ENCODE measurements at places on chromosomes 2 and 18.

DNA sequence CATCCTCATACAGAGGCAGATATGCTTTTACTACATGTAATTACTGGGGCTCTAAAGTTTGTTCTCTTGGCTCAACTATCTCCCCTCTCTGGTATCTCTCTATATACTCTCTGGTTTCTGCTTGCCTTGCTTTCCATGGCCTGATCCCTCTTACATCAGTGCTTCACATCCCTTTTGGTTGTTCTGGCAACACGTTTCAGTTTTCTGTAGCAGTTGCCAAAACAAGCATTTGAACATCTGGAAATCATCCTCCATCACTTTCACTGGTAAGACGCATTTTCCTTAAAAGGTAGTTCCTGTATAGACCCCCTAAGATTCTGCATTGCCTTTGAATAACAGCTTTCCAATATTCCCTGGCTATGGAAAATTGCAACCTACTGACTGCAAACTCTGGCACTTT is 25.9 kb downstream of the COL5A2 start:
- DNase-seq, result no peak

DNA sequence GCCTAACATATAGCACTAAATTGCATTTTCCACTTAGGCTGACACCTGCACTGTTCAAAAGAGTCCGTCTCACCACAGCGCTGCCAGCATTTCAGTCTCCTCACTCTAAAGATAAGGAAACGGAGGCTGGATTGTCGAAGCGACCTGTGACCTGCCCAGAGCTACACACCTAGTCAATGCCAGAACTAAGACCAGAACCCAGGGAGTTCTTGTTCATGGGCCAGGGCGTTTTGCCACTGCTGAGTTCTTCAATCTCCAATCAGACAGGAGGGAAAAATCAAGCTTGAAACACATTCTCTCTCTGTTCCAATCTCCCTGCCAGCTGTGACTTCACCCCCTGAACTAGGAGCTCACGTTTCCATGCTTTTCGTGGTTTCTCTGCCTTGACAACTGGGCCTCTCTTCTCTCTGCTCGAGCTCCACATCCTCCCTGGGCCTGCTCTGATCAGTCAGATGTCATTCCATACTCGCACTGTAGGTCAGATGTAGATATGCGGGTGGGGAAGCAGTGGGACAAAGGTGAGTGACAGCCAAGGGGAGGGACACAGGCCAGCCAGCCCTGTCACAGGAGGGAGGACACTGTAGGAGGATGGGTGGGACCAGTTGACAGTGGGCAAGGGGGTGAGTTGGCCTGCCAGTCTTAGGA is 221.1 kb upstream of the SMAD2 start:
- DNase-seq, result no peak

DNA sequence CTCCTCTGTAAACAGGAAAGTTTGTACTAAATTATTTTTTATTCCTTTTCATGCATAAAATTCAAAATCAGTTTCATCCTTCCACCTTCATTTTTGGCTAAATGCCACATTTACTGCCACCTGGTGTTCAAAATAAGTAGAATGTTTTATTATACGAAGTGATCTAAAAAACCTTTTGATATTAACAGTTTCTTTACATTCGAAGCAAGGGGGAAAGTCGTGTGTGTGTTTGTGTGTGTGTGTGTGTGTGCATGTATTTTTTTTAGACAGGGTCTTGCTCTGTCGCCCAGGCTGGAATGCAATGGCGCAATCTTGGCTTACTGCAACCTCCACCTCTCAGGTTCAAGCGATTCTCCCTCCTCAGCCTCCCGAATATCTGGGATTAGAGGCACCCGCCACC is 9.0 kb upstream of the SCN9A start:
- peak; percentile 29 for DNase-seq

GRCh38 chr18:35618696-35619095 is 37.2 kb downstream of the GALNT1 start:
- peak; percentile 15 for DNase-seq

DNA sequence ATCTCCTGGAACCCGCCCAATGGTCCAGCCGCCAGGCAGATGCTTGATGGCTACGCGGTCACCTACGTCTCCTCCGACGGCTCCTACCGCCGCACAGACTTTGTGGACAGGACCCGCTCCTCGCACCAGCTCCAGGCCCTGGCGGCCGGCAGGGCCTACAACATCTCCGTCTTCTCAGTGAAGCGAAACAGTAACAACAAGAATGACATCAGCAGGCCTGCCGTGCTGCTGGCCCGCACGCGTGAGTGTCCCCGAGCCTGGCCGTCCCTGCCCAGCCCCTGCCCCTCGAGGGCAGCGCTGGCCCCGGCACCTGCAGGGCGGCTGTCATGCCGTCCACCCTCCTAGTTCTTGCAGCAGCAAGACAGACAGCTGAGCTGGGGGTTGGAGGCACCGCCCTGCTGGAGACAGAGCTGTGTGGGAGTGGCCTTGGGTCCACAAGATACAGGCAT is 36.7 kb downstream of the MTERF4 start:
- no peak for DNase-seq

GRCh38 chr2:73999881-74000597 is 15.3 kb downstream of the TET3 start:
- peak; percentile 40 for DNase-seq

- no peak for DNase-seq
Measured at GRCh38 chr2:165804719-165805118, 10.7 kb upstream of the GALNT3 start.

GRCh38 chr2:48162742-48163141 is 256.4 kb upstream of the FBXO11 start:
- DNase-seq, result no peak

DNA sequence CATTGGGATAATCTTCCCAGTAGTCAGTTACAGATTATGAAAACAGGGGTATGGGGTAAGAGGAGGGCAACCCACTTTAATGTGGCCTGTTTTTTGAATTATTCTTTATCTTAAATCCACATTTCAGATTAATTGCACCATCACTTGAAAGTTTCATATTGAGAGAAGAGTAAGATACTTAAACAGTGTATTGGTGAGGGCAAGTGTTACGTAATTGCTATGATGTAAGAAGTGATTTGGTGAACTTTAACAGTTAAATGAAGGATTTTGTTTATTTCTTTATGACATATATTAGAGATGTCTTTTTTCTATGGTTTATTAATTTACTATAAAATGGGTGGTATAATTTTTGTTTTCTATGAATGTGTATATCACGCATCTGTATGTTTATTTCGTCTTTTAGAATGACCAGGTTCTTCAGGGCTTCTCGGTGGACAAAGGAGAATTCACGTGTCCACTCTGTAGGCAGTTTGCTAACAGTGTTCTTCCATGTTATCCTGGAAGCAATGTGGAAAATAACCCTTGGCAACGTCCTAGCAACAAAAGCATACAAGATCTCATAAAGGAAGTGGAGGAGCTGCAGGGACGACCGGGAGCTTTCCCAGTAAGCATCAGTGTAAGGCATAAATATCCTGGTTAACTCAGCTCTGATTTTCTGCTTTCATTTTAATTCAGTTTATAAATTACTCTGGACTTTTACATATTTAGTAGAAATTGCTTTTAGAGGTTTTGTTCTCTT is 171.2 kb upstream of the MYO3B start:
- no peak for DNase-seq

GRCh38 chr2:45575881-45576280 is 35.2 kb downstream of the SRBD1 start:
- DNase-seq, result no peak

- no peak for DNase-seq
Measured at GRCh38 chr18:63681449-63682340, 20.0 kb upstream of the SERPINB3 start.

DNA sequence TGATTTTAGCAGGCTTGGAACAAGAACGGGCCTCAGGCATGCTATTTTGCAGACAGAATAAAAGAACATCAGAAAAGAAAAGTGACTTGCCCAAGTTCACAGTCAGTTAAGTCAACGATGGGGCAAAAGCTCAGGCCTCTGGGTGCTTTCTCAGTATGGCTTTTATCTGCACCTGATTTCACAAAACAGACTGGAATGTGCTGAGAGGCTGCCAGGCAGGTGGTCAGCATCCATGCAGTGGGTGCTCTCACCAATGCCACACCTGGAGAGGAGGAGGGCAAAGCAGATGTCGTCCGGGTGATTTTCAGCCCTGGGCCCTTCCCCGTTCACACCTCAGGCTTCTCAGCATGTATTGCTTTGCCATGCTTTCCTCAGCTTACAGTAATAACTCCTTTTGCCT is 854.6 kb downstream of the RNF144A start:
- DNase-seq, result no peak

DNA sequence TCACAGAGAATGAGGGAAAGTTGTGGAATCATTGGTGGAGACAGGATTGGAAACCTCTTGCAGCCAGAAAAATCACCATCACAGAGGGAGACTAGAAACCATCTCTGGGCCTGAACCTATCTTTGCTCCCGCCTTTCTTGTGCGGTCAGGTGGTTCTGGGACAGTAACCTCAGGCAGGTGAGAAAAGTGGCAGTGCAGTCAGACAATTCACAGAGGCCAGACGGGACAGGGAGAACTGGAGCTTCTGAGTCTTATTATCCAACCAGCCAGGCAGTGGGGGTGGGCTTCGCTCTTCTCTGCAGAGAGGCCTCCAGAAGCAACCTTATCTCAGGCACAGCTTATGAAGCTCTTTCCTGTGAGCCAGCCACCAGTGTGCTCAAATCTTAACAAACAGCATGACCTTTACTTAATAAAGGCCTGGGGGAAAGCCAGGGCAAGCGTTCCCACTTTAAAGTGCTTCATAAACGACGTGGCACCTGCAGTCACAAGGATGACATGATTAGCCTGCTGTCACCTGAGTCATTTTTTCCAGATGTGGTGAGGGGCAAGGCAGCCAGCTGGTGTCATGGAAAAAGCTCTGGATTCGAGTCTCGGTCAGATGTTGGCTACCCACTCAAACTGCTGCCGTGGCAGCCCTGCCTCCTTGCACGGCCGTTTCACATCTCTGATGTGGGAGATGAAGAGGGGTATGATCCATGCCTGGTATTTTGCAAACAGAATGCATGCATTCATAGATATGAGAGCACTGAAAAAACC is 109.7 kb downstream of the B3GNT2 start:
- no peak for DNase-seq

- no peak for DNase-seq
Measured at GRCh38 chr18:58882686-58883085, 18.0 kb downstream of the ZNF532 start.

- DNase-seq, result no peak
Measured at GRCh38 chr2:196268538-196269338, 97.4 kb upstream of the STK17B start.

DNA sequence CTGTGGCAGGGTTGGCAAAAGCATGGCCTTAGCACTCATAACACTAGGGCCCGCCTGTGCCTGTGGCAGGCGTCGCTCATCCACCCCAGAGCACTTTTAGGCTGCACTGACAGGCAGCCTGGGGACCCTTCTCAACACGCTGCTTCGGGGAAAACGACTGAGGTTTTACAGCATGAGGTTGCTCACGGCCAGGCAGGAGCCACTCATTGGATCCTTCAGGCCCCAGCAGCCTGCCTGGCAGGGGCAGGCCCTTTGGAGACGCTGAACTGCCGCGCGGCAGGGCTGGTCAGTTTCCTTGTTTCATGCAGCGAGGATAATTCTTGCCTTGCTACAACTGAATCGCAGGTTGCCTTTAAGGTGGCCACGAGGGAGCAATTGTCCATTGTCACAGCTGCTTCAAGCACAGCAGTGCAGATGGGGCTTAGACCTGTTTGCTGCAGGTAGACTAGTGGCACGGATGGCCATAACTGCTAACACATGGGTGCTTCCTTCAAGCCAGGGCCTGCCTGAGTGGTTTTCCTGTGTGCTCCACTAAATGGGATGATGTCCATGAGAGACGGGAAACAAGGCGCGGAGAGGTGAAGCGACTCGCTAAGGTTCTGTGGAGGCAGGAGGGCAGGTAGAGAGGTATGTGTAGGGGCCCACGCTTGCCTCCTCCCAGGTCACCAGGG is 49.9 kb upstream of the HS6ST1 start:
- DNase-seq, result no peak

DNA sequence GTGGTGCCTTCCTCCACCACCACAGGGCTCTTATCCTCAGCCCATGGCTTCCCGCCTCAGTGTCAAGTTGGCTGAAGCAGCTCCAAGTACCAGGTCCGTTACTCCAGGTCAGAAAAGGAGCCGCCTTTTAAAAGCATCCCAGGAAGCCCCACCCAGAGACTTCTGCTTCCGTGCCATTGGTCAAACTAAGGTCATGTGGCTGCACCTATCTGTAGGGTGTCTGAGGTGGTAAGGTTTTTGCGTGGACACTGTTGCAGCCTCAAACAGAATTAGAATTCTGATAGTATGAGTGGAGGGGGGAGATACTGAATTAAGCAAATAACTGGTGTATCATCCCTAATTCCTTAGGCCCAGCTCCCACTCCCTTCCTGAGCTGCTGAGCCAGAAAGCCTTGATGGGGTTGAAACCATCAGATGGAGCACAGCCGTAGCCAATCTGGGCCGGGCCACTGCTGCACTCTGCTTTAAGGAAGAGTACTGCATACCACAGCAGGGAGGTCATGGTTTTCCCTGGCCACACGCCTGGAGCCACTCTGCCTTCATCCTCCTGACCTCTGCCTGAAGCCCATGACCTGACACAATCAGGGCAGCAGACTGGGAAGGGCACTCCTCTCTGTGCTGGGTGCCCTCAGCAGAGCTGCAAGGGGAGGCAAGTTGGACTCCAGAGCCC is 8.4 kb downstream of the TMEM247 start:
- no peak for DNase-seq

DNA sequence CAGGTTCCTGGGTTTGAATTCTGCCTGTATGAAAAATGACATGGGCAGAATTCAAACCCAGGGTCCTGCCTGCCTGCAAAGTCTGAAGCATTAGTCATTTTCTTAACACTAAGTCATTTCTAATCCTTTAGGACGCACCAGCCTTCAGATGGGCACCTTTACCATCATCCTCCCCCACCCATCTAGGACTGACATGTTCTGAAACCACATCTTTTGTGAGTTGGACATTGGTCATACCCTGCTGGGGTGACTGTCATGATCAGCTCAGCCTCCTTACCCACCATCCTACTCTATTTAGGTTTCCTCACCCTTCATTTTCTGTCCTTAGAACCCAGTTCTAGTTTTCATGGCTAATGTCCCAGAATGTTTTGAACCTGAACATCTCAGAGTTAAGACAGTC is 104.9 kb downstream of the TRIB2 start:
- no peak for DNase-seq

- DNase-seq, result no peak
Measured at GRCh38 chr2:40559175-40559574, 107.3 kb upstream of the SLC8A1 start.

- no peak for DNase-seq
Measured at GRCh38 chr2:36562973-36563532, 34.9 kb downstream of the FEZ2 start.

DNA sequence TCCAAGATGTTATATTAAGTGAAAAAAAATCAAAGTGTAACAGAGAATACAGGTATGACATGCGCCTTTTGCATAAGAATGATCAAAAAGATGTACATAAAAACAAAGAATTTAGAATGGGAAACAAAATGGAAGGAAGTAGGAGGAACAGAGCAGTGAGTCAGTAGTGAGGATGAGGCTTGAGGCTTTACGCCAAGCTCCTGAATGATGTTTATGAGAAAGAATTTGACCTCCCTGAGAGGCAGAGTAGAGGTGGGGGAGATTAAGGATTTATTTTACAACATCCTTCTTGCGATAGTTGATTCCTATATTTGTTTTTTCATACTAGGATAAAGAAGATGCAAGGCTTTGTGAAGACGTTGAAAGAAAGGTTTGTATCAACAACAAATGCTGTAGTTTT is 81.4 kb downstream of the DCDC2C start:
- DNase-seq, result no peak

GRCh38 chr2:7701791-7702190 is 784.6 kb downstream of the RNF144A start:
- no peak for DNase-seq

GRCh38 chr2:136916131-136916530 is 150.8 kb downstream of the THSD7B start:
- no peak for DNase-seq

GRCh38 chr2:150484461-150485021 is 2.9 kb downstream of the RND3 start:
- no peak for DNase-seq
